Upper lobe of left lung (tissue), 6 donors: ENCODE measurements at places on chromosomes 4 and X. TPM values are rescaled to one million over a fixed set of nuclear protein-coding genes. Genes with fewer than 3 reads are reported as not detected.

GRCh38 chr4:154329939-154330338 is 161.7 kb downstream of the DCHS2 start:
- DNase-seq = no peak

GRCh38 chr4:174553828-174554227 is 31.5 kb upstream of the HPGD start:
- no peak for DNase-seq

DNA sequence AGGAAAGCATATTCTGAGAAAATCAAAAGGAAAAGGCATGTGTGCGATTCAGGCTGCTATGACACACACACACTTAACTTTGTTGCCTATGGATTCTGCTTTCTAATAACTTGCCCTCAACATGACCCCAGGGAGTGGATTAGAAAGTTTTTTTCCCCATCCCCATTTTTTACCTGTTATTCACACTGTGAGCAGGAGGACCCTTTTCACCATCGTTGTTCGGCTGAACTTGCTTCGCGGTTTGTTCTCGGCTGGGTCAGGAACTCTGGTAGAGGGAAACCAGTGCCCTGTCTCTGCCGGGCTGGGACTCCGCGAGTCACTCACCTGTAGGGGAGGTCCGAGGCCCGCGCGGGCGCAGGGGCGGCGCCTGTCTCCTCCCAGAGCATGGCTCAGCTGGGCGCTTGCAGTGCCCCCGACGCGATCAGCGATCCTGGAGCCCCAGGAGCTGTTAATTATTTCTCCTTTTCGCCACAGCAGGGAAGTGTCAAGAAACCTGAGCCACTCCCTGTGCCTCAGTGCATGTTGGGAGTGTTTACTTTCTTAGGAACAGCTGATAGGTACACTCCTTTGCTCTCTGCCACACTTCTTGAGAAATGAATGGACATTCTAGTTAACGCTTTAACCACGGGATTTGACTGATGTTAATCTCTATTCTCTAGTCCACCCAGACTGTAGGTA is at the start of gene RASSF6:
Gene RASSF6, minus strand, starts transcription at position 322 of the 678 bp plus-strand sequence. CDS start 8,641 bp downstream, outside the sequence.
- DNase-seq = peak; percentile 94

GRCh38 chrX:45164995-45165394 is 35.7 kb downstream of the DIPK2B start:
- DNase-seq = no peak

- DNase-seq = no peak
Observed at GRCh38 chrX:122238801-122239200, 945.3 kb upstream of the GRIA3 start.

DNA sequence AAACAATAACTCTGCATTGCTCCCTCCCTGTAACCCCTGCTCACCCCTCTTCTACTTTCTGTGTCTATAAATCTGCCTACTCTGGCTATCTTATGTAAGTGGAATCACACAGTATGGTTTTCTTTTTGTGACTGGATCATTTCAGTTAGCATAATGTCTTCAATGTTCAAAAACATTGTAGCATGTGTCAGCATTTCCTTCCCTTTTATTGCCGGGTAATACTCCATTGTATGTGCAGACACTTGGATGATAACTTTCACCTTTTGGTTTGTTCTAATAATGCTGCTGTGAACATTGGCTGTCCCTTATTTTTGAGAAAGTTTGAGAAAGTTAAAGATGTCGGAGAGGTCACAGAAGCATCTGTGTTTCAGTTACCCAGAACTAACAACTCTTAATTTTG is 60.6 kb upstream of the TLR2 start:
- no peak for DNase-seq

- DNase-seq = no peak
Observed at GRCh38 chr4:26406346-26406975, 83.8 kb downstream of the CCKAR start.

GRCh38 chrX:41108007-41108406 is 22.8 kb downstream of the USP9X start:
- DNase-seq = no peak

DNA sequence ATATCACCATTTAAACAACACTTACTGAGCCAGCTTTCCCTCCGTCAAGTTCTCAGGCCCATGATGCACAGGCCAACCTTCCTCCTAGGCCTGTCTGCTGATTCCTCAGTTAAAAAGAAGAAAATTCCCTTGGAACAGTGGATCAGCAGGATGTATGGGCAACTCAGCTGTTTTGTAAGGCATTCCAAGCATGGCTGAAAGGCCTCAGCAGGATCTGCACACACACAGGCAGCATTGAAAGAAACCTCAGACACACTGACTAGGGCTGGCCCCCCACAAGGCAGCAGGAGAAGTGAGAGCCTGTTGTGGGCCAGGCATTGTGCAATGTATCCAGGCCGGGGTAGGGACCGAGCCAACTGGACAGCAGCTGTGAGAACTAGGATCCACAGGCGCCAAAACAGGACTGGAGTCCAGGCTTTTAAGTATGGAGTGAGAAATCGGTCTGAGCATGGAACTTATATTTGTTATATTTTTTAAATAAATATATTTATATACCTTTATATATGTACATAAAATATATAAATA is 171.4 kb downstream of the NWD2 start:
- no peak for DNase-seq

DNA sequence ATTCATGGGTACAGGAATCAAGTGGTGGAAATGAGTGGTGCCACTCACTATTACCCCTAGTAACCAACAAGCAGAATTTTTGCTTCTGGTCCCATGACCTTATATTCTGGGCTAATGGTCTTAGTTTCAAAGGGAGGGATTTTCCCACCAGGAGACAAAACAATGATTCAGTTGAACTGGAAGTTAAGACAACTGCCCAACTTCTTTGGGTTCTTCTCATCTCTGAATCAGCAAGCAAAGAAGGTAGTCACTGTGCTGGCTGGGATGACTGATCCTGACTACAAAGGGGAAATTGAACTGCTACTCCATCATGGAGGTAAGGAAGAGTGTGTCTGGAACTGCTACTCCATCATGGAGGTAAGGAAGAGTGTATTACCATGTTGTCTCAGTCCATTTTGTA is 87.2 kb downstream of the IL13RA2 start:
- DNase-seq = no peak

DNA sequence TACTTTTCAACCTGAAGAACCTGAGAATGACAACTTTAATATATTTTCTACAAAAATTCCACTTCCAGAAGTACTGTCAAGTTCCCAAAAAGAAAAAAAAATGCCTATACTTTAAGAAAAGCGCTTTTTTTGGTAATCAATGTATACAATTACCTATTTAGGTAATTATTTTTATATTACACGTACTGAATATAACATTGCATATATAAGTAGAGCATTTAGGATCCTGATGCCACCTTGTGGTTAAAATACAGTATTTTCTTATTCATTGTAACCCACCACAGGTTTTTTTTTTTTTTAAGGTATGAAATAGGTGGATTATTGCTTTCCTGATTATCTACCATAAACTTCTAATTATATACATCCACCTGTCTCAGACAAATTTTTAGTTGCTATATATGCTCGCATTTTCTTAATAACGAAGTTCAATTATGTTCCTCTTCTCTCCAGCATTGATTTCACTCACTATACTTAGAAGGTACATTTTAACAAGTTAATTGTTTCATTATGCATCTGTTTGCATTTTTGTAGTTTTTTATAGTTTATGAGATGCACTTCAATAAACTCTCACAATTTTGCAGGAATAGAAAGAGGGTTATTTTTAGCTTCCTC is 5.2 kb downstream of the MAP9 start:
- no peak for DNase-seq

DNA sequence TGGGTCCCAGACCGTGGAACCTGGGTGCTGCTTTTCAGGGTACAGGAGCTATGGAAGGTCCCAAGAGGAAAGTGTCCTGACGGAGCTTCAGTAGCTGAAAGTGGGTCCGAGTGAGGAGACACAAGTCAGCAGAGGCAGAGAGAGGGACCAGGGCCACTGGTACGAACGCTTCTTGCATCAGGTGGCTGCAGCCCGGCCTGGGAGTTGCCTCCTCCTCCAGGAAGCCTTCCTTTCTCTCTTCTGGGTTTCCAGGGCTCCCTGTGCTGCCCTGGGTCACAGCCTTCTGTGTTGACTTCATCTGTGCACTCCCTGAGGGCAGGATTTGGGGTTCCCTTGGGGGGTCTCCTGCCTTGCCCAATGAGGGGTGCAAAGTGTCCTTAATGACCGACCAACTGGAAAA is 94.5 kb downstream of the SORCS2 start:
- DNase-seq = no peak

GRCh38 chrX:72685810-72686456 is 28.2 kb downstream of the PHKA1 start:
- no peak for DNase-seq

- no peak for DNase-seq
Observed at GRCh38 chrX:84133023-84133422, 55.0 kb downstream of the RPS6KA6 start.

- DNase-seq = no peak
Observed at GRCh38 chrX:2483398-2484060, 17.2 kb downstream of the DHRSX start.

DNA sequence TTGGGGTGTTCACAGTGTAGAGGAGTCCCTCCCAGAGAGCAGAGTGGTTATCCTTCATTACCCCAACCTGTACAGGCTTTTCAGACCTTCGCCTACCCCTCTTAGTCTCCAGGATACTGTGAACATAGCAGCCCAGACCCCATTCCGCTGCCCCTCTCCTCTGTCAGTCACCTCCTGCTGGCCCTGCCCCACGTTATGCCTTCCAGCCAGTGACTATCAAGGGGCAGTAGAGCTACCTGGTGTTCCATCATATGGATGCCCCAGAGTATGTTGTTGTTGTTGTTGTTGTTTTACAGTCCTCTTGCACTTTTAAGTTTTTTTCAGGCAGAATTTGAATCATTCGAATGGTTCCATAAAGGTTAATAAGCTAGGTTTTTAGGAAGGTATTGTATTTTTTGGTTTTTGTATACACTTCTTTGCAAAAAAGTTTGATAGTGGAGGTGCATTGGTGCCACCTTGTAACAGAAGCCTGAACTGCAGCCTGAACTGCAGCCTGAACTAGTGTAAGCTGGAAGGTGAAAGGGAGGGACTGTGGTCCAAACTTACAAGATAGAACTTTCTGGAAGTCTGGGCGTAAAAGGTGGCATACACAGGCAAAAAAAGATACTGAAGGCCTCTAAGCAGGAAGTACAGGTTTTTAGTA is 101.4 kb upstream of the RAB40AL start:
- no peak for DNase-seq

DNA sequence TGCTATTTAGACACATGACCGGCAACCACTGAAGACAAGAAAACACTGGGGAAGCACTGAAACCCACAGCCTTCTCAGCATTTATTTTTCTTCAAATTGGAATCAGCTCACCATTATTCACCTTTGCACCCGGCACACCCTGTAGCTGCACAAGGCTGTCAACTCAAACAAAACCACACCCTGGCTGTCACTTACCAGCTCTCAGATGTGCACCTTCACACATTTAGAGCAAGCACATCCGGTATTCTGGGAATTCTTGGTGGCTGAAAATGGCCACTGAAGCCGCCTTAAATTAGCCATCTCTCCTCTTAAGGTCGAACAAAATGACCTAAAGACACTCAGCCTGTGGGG is 5.9 kb downstream of the ZFYVE28 start:
- no peak for DNase-seq

GRCh38 chr4:89171176-89171805 is 60.0 kb downstream of the TIGD2 start:
- DNase-seq = no peak

DNA sequence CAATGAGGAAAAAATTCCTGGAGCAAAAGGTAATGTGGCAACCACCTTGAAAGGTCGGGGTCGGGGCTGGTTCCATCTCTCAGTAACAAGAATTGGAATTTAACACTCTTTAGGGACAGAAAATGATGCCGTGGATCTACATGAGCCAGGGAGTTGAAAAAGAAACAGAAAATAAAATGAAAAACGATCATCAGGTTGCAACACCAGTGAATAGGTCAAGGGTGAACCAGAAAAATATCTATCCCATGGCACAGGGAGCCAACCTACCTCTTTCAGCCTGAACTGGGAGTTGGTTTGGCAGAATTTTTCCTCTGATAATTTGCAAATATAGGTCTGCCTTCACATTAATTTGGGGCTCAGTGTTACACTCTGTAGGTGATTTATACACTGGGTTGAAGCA is 93.7 kb downstream of the C4orf33 start:
- no peak for DNase-seq

DNA sequence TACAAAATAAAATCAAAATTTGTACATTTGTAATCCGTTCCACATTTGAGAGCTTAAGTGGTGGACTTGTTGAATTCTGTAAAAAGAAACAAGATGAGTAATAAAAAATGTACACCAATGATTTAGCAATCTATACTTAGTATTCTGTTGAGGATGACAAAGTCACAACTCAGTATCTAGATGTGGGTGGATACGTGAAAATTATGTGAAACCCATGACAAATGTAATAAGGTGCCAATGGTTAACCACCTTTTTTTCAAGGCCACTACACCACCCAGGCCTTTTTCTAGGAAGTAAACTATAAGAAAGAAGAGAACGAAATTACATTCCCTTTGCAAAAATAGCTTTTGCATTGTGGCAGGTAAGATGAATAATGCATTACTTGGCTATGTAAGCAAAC is 77.0 kb downstream of the ATP8A1 start:
- no peak for DNase-seq

DNA sequence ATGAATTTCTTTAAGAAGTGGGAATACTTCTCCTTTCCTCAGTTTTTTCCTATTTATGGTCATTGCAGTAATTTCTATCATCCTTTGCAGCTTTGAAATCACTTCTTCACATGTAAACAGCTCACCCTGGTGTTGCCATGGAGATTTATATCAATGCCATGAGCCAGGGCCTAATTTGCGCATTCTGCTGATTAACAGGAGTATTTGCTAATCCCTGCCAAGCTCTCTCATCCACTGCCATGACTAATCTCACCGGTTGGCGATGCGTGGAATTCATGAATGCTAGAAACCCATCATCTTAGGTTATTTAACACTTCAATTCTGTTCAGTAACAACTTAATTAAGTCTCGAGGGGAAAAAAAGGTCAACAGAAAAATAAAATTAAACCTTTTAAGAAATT is 11.8 kb upstream of the FGF13 start:
- DNase-seq = no peak

- no peak for DNase-seq
Observed at GRCh38 chrX:112078606-112079005, 4.0 kb downstream of the TRPC5 start.

DNA sequence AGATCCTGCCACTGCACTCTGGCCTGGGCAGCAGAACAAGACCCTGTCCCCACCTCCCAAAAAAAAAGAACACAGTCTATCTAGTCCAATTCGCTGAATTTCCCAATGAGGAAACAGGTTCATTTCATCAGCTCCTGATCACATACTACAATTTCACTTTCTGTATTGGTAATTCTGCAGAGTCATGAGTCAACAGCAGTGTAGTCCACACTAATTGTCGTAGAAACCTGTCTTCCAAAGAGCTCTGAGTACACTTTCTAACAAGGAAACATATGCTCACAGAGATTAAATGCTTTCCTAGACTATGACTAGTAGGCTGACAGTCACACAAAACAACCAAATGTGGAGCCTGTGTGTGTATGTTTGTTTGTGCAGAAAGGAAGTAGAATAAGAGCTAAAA is 91.9 kb downstream of the GPC4 start:
- no peak for DNase-seq

Gene ALAS2
- 1.5 TPM for total RNA-seq

Gene TTC29
- total RNA-seq = 0.11 TPM

Gene GABRG1
- not detected for total RNA-seq

Gene GRIA3
- total RNA-seq = not detected

Gene AVPR2
- 1.2 TPM for total RNA-seq

Gene TSPAN6
- total RNA-seq = 19.9 TPM

Gene SSX4B
- total RNA-seq = not detected

Gene SMAD1
- total RNA-seq = 18.4 TPM
